Upper lobe of right lung (tissue), 1 donor: ENCODE measurements at places on chromosomes 7 and 10. TPM values are rescaled to one million over a fixed set of nuclear protein-coding genes. Genes with fewer than 3 reads are reported as not detected.

Gene FAM25C
- not detected for total RNA-seq

Gene ARMC3
- total RNA-seq: not detected

Gene NCF1
- 32.8 TPM for total RNA-seq

Gene GPR141
- total RNA-seq: 4.0 TPM

Gene LOXL4
- 6.2 TPM for total RNA-seq

Gene ITGB8
- 4.6 TPM for total RNA-seq

Gene MARVELD1
- 43.8 TPM for total RNA-seq

Gene ATG9B
- 0.17 TPM for total RNA-seq

Gene CDK14
- 47.2 TPM for total RNA-seq

Gene HMX2
- not detected for total RNA-seq

Gene CALHM3
- total RNA-seq: not detected

Gene GNB2
- total RNA-seq: 208 TPM

Gene CYP3A5
- total RNA-seq: 15.1 TPM

Gene CC2D2B
- 2.8 TPM for total RNA-seq

Gene SPDYE2
- total RNA-seq: not detected

Gene GRB10
- total RNA-seq: 58.6 TPM

Gene ANKRD61
- total RNA-seq: not detected

Gene CFAP46
- total RNA-seq: 0.52 TPM

Gene MYH16
- total RNA-seq: not detected

Gene CALD1
- total RNA-seq: 213 TPM

Gene SLC29A4
- total RNA-seq: 0.98 TPM

Gene TSPAN12
- total RNA-seq: 51.8 TPM

Gene POLR2J2
- 14.1 TPM for total RNA-seq

Gene CPN1
- not detected for total RNA-seq

Gene EPDR1
- total RNA-seq: 70.3 TPM

Gene CUL2
- total RNA-seq: 33.0 TPM

Gene HEPACAM2
- total RNA-seq: not detected

Gene TAS2R16
- total RNA-seq: not detected

Gene PNPLA8
- total RNA-seq: 27.4 TPM

Gene GARIN1A
- total RNA-seq: 2.1 TPM

Gene NUDT1
- total RNA-seq: 13.2 TPM

Gene BCCIP
- 36.9 TPM for total RNA-seq

Gene ZNF488
- total RNA-seq: 0.41 TPM

Gene KCNIP2
- total RNA-seq: 3.0 TPM

Gene PNLIPRP2
- total RNA-seq: not detected

Gene GNAT3
- not detected for total RNA-seq

Gene GRID2IP
- 0.46 TPM for total RNA-seq

Gene ZNF239
- 3.5 TPM for total RNA-seq

Gene CRYGN
- total RNA-seq: not detected

Gene PLAU
- total RNA-seq: 16.8 TPM

Gene ATOH7
- total RNA-seq: not detected

Gene PHYHIPL
- not detected for total RNA-seq

Gene ERVW-1
- total RNA-seq: not detected

Gene GIMAP8
- total RNA-seq: 42.3 TPM

Gene SPAM1
- not detected for total RNA-seq

Gene ERCC6
- 33.9 TPM for total RNA-seq

Gene CYP3A7
- total RNA-seq: 1.6 TPM

Gene IMPDH1
- 59.8 TPM for total RNA-seq

Gene ACSL5
- total RNA-seq: 79.1 TPM

Gene BAMBI
- total RNA-seq: 12.9 TPM

Gene GCK
- 0.23 TPM for total RNA-seq

Gene CCDC172
- total RNA-seq: not detected

Gene EPO
- not detected for total RNA-seq
